Left ventricle myocardium superior (tissue), 1 donor: ENCODE measurements at places on chromosomes 7 and 10.

GRCh38 chr7:149238051-149238450 is 1.4 kb upstream of the ZNF212 start:
- DNase-seq: no peak

DNA sequence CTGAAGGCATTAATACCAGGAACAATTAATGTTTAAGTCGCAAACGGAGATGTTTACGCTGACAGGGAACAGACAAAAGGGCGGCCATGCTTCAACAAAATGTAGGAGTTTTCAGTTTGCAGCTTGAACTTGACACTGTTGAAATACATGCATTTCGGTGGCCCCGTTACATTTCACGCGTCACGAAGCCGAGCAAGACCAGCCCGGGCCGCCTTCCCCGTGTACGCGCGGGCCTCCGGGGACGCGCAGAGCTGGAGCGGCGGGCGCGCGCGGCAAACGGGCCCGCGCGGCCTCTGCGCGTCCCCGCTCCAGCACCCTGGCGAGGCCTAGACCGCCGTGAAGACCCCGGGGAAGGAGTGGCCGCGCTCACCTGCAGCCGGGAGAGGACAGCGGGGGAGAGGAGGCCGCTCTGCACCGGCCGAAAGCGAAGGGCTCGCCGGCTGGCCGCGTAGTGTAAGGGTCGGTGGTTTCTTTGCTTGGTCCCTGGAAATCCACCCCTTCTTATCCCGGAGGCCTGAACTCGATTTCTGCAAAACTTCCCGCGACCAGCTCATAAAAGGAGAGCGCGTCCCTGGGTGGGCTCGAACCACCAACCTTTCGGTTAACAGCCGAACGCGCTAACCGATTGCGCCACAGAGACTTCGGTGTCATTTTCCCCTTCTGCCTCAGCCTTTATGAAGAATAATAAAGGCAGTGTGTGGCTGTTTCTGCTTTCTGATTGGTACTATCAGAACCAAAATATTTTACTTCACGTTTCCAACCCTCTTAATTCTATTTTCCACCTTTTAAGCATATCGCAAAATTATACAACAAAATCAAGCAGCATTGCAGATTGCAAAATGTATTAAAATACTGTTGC is 11.4 kb upstream of the EBLN1 start:
- peak; percentile 88 for DNase-seq

GRCh38 chr7:66443946-66444345 is 184.7 kb upstream of the KCTD7 start:
- DNase-seq: no peak

DNA sequence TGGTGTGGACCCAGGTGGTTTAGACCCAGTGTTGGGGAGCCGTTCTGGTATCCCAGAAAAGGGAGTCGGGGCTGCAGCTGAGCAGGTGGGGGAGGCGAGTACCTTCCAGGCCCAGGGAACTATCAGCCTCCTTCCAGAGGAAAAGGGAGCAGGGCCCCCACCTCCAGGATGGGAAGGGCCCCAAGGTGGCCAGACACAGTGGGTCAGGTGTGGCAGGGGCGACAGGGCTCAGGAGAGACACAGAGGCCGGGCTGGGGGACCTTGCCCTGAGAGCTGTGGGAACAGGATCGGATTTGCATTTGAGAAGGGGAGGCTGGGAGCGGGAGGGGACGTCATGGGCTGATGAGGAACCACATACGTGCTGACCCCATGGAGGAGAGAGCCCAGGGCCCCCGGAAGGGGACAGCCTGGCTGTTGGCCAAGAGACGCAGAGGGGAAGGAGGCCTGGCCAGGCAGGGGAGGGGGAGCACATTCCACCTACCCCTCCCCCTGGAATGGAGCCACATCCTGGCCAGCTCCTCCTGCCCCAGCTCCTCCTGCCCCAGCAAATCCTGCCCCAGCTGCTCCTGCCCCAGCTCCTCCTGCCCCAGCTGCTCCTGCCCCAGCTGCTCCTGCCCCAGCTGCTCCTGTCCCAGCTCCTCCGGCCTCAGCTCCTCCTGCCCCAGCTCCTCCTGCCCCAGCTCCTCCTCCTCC is 9.7 kb upstream of the TTYH3 start:
- no peak for DNase-seq

DNA sequence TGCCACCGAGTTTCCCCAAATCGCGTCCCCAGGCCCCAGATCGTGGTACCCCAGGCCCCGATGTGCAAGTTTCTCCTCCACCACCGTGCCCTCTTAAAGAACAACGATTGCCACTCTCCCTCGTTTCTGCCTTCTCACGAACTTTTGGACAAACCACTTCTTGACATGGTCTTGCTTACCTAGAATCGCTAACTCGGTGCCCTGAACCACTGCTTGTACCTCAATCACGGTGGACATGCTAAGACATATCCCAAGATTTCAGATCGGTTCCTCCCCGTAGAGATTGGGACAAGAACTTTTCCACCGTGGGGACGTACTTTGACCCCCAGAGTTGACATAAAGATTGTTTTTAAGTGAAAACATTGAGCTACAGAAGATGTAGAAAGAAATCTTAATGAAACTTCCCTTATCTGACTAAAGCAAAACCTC is 477 bp upstream of the ZC3HAV1 start:
- no peak for DNase-seq

GRCh38 chr10:45646384-45647050 is 26.1 kb downstream of the ZFAND4 start:
- no peak for DNase-seq

- no peak for DNase-seq
These were observed 100.9 kb downstream of the PODXL start for GRCh38 chr7:131455546-131455945.

GRCh38 chr7:25385506-25386136 is 157.3 kb upstream of the NPVF start:
- peak; percentile 34 for DNase-seq

DNA sequence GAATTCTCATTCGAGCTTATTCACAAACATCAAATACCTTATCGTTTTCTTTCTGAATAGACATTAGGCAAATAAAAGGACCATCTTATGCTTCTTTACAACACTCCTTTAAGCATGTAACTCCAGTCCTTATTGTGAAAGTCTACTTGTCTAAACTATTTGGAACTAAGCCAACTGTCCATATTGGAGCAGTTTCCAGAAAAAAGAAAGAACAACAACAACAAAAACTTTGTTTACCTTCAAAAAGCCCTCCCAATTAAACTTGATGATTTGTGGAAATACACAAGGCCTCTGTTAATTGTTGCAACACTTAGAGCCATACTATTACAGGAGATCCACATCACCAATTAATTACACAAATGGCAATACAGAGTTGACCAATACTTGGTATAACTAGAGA is 163.6 kb downstream of the GALNT11 start:
- no peak for DNase-seq

DNA sequence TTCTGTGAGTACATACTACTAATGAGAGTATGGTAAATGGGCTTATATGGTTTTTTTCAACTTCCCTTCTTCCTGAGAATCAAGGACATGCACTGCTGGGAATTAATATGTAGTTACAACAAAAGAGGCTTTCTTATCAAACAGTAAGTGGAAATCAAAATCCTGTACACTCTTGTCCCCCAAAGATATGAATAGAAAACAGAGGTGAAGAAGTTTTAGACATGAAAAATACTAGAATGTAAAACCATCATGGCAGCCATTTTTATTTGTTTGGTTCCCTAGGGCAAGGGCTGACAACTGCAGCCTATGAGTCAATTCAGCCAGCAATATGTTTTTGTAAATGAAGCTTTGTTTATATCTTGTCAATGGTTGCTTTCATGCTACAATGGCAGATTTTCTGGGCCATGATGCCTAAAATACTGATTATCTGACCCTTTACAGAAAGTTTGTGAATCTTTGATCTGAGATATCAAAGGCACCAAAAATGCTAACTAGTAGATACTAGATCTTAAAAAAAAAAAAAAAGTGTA is 422.4 kb downstream of the PARD3 start:
- DNase-seq: no peak

DNA sequence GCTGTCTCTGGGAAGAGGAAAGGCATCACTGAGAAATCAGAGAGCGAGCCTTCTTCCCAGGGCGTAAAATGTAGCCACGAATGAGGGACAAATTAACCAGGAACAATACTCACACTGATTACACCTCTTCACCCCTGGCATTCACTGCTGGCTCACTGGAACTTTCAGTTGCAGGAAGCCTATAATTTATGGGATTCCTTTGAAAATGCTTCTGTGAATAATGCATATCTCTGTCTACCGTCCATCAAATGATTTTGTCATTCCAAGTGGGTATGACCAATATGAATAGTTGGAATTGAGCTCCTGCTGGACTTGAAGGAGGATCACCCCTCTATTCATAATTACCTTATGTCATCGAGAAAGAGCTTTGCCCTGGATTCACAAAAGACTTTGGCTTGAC is 360.3 kb upstream of the FZD8 start:
- DNase-seq: no peak
